ENCODE measurements at places on chromosomes 7 and 10.

DNA sequence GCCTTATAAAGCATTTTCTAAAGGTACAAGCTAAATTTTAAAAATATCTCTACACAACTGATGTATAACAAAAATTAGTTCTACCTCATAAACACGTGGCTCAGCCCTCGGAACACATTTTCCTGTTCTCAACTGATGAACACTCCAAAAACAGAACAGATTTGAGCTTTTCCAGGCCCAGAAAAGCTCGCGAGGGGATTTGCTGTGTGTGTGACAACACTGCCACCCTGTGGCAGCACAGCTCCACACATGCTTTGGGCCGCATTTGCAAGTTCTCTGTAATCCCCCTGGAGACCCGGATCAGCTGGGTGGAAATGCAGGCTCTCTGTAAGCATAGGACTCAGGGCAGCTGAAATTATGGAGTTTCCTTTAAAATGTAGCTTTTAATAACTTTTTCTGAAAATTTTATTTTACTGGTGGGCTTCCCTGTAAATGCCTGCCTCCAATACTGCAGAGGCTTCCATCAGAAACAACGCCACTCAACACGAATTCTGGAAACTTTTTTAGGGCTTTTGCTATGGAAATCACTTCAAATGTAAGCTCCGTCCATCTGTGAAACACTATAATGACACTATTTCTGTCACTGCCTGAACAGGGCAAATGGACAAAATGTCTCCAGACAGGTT lies 155.5 kb downstream of the COBL start:
- peak; percentile 10 for DNase-seq

DNA sequence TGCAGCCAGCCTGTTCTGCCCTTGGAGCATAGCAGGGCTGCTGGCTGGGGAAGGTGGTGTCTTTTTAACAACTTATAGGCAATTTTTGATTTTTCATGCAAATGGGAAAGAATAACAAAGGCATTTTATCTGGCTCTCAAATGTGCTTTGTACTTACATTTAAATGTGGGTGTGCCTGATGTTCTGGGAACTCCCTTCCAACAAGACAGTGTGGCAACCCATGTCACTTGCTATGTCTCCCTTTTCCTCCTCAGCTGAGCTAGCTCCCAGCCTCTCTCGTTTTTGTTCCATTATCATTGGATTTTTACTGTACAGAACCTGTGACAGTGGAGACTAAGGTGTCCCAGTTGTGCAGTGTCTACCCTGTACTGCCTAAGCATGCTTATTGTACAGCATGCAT lies 93.5 kb upstream of the PDCD4 start:
- DNase-seq = no peak

DNA sequence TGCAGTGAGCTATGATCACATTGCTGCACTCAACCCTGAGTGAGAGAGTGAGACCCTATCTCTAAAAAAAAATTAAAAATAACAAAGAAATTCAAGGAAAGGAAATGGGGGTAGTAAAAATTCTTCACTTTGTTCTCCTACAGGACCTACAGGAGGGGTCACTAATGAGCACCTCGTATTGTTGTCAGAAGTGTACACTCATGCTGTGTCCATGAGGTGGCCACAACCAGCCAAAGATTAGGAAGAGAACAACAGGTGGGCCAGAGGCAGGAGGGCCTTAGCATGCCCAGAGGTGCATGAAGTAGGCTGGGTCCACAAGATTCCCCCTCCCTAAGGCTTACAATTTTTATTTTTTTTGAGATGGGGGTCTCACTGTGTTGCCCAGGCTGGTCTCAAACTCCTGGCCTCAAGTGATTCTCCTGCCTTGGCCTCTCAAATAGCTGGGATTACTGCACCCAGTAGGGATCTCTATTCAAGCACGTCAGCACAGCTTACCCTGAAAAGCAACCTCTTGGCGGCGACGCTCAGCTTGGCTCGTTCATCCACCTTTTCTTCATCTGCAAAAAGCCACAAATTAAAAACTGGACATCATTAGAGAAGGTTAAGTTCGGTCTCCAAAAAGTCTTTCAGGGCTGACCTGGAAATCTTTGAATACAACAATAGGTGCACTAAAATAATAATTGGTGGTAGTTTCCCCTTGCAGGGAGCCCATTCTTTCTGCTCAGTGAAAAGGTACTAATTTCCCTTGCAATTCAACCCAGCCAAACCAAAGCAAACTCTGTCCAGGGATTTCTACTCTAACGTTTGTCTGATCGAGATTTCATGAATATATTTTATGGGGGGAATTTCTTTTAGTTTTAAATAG lies 104.4 kb downstream of the SVIL start:
- no peak for DNase-seq

- no peak for DNase-seq
Observed at GRCh38 chr7:154628556-154628955, 374.4 kb downstream of the PAXIP1 start.

DNA sequence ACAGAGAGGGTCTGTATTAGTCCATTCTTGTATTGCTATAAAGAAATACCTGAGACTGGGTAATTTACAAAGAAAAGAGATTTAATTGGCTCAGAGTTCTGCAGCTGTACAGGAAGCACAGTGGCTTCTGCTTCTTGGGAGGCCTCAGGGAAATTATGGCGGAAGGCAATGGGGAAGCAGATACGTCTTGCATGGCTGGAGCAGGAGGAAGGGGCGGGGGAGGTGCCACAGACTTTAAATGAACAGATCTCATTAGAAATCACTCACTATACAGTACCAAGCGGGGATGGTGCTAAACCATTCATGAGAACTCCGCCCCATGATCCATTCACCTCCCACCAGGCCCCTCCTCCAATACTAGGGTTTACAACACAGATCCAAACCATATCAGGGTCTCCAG lies 3.7 kb upstream of the CALU start:
- no peak for DNase-seq

GRCh38 chr7:112510001-112510742 lies 29.4 kb downstream of the LSMEM1 start:
- no peak for DNase-seq

- DNase-seq = no peak
Observed at GRCh38 chr10:121734589-121735045, 136.4 kb upstream of the FGFR2 start.

- DNase-seq = no peak
Observed at GRCh38 chr7:23072922-23073321, 32.7 kb upstream of the KLHL7 start.

GRCh38 chr10:60536529-60537114 lies 146.9 kb upstream of the ANK3 start:
- DNase-seq = no peak

- DNase-seq = no peak
Observed at GRCh38 chr10:36725581-36726520, 399.5 kb upstream of the ANKRD30A start.

DNA sequence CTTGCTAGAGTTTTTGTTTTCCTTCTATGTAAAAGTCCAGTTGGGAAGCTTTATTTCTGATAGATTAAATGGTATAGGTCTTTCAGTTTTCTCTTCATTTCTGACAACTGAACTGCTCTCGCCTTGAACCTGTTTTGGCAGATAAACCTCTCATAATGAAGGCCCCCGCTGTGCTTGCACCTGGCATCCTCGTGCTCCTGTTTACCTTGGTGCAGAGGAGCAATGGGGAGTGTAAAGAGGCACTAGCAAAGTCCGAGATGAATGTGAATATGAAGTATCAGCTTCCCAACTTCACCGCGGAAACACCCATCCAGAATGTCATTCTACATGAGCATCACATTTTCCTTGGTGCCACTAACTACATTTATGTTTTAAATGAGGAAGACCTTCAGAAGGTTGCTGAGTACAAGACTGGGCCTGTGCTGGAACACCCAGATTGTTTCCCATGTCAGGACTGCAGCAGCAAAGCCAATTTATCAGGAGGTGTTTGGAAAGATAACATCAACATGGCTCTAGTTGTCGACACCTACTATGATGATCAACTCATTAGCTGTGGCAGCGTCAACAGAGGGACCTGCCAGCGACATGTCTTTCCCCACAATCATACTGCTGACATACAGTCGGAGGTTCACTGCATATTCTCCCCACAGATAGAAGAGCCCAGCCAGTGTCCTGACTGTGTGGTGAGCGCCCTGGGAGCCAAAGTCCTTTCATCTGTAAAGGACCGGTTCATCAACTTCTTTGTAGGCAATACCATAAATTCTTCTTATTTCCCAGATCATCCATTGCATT lies 27.1 kb downstream of the MET start:
- no peak for DNase-seq

DNA sequence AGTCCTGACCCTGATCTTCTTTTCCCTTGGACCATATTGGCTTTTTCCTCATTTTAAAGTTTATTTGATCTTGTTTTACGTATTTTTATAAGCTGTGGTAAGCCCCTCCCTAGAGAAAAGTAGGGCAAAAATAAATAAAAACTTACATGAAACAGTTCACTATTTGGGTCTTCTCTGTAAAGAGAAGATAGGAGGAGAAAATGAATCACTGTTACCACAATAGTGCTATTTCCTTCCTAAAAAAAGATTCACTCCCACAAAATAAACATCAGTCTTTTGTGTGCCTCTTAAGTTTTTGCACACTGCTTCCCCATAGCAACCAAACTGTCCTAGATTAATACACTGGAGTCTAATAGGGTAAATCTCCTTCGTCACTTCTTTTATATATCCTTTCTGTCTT lies 1.4 kb upstream of the SVIL start:
- DNase-seq = no peak

- no peak for DNase-seq
Observed at GRCh38 chr7:26337232-26337865, 45.7 kb downstream of the SNX10 start.

DNA sequence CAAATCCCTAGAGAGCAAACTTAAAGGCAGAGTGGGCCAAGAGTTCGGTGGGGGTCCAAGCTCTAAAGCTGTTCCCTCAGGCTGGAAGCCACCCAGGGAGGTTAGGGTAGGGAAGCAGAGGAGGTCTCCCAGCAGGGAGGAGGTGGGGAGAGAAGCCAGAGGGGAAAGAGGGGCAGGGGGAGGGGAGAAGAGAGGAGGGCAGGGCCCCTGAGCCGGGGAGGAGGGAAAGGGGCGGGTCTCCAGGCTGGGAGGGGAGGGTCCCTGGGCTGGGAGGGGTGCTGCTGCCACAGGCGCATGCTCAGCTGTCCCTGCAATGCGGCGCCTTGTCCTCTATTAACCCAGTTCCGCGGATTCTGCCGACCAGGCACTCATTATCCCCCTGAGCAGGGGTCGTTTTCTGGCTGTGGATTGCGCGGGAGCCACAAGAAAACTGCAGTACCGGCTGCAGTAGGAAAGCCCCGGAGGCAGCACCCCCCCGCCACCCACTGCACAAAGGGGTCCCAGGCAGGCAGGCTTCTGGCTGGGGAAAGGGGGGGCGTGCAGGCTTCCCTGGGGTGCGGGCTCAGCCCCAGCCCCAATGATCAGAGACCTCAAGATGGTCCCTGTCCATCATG lies 49.3 kb downstream of the CAMK2B start:
- no peak for DNase-seq

DNA sequence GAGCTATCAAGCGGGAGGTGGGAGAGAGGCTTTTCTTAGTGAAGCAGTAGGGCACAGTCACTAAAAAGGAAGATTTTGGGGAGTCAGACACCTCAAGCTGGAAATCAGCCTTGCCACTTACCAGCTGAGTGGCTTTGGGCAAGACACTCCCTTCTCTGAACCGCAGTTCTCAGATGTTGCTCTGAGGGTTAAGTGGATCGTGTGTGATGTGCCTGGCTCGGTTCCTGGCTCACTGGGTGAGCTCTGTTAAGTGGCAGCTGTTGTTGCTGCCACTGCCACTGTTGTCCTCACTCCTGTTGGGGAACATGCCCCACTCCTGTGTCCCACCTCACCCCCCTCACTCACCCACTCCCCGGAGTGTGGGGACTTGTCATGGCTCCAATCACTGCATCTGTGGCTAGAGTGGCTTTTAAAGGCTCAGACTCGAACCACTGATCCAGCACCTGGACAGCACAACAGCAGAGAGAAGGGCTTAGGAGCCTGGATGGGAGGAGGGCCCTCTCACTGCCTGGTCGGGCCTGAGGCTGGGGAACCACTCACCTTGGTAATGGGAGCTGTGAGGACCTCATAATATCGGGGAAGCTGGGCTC lies 20.0 kb downstream of the PYROXD2 start:
- no peak for DNase-seq

GRCh38 chr7:11252705-11253272 lies 279.1 kb downstream of the PHF14 start:
- no peak for DNase-seq

DNA sequence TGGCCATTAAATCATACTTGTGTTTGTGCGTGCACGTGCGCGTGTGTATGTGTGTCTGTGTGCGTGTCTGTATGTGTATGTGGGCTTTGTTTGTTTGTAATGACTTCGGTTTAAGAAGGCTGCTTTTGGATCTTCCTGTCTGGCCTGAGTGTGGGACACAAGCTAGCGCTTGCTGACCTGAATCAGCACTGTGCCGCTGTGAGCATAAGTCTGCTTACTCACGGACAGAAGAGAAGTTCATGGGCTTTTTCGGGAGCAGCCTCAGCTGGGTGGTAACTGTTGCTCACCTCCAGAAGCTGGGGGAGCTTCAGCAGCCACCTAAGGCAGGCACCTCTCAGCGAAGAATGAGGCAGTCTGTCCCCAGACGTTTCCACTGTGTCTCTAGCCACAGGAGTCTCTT lies 56.1 kb upstream of the TRUB1 start:
- DNase-seq = no peak
